Right ventricle myocardium superior (tissue), 1 donor: ENCODE measurements at places on chromosomes 6 and 20.
A peak's percentile ranks its signal among the peaks of the same experiment; 100 is the strongest.

DNA sequence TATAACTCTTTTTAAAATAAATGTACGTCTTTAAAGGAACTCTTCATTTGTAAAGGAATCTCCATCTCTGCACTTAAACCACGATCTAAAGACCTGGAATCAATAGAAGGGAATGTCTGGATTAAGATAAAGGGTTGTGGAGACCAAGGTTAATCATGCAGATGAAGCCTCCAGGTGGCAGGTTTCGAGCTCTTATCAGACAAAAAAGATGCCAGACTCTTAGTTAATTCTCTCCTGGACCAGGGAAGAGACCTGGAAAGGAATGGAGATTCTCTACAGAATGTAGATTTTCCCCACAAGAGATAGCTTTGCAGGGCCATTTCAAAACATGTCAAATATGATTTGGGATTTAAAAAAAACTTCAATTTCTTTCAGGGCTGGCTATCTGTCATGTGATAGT, 71.5 kb upstream of the SSTR4 start:
- no peak for DNase-seq

DNA sequence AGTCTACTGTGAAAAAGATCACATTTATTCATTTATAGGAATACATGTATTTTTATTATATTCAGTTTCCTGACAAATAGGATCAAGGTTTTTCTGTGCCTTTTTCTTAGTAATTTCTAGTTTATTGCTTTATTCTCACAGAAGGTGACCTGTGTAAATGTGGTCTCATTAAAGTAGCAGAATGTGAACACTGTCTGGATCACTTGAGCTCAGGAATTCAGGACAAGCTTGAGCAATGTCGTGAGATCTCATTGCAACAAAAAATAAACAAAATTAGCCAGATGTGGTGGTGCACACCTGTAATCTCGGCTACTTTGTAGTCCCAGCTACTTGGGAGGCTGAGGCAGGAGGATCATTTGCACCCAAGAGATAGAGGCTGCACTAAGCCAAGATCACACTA, 516.7 kb downstream of the CDKAL1 start:
- DNase-seq = no peak

GRCh38 chr6:112665815-112666214, 318.7 kb downstream of the RFPL4B start:
- no peak for DNase-seq

- peak; percentile 83 for DNase-seq
These were observed 154.0 kb downstream of the JARID2 start for GRCh38 chr6:15399641-15400470.

DNA sequence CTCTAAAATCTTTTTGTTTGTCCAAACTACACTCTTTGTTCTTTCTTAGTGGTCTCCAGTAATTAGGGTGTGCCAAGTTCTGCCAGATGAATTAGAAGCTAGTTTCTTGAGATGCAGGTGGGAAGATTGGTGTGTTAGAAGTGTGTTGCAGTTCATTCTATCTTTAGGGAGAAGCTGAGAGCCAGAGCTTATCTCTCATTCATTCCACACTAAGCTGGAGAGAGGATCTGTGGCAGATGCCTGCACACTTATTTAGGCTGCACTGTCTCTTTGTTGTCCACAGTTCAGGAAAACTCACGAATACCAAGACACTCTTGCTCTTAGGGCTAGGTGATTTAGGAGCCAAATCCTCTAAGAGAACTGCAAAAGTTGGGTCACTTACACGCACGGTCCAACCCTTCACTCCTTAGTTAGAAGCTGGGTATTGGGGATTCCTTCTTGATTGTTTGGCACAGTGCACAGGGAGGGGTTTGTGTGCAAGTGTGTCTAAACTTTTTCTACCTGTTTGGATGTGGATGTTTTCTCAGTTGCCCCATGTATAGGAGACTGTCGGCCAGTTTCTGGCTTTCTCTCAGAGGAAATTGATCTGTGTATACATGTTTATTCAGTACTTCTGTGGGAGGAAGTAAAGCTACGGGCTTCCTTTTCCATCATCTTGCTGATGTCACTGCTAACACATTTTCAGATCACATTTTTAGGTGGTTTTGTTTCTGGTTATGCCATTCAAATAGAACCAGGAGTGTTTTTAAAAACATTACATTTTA, 49.5 kb downstream of the SMAP1 start:
- no peak for DNase-seq

DNA sequence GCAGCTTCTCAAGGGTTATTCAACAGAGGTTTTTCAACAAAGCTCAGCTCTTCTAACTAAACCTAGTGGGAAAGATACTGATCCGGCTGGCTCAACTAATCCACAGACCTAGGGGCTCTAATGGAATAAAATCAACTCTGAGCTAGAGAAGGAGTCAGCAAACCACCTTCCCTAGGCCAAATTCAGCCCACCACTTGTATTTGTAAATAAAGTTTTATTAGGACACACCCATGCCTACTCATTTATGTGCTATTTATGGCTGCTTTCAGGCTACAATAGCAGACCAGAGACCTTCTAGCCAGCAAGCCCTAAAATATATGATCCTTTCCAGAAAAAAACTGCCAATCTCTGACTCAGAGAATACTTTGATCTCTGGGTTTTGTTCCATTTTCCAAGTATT, 6.0 kb upstream of the RAB22A start:
- no peak for DNase-seq
